ENCODE measurements at places on chromosomes 2 and 18. TPM values are rescaled to one million over a fixed set of nuclear protein-coding genes. Genes with fewer than 3 reads are reported as not detected.

The ARHGEF4 gene
- total RNA-seq = 41.8 TPM

The PLCL1 gene
- 0.20 TPM for total RNA-seq

The KRTCAP3 gene
- 26.0 TPM for total RNA-seq

The CTLA4 gene
- total RNA-seq = 0.52 TPM

The RGPD4 gene
- total RNA-seq = not detected

The REG3G gene
- total RNA-seq = not detected

The HSPE1 gene
- 63.5 TPM for total RNA-seq

The PLGLB2 gene
- total RNA-seq = 0.20 TPM

The CTDP1 gene
- total RNA-seq = 10.7 TPM

The ACADL gene
- 0.32 TPM for total RNA-seq

The NEU4 gene
- total RNA-seq = not detected

The ASB3 gene
- 9.2 TPM for total RNA-seq

The PRKAG3 gene
- total RNA-seq = not detected

- ATAC-seq = no peak
Measured at GRCh38 chr2:14388724-14389123, 243.8 kb upstream of the LRATD1 start.

DNA sequence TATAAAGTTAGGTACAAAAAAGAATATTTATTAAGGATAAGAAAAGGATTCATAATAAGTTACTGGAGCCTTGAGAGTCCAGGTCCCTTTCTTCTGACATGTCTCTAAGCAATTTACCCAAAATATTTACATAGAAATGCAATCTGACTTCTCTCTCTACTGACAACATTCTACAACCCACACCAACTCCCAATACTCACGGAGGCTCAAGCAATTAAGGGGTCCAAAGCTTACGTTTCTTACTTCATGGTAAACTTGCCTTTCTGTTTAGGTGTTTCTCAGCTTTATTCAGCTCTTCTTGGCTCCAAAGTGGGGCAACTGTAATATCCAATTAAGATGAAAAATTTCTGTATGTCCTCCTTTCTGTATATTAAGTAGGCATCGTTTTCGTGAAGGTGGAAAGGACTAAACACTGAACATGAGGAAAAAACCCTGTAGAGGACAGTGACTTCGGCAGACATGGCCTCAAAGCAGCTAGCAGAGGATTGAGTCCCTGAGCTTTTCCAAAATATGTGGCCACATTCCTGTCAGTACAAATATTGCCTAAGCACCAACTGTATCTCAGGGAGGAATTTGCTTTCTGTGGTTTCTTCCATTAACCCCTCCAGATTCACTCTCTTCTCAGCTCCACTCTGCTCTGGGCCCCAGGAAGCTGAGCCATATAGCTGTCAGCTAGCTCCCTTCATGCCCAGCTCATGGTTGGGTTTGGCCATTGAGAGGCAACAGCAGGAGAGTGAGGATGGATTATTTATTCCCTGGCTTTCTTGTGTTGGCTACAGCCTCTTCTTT is 67.9 kb upstream of the GLS start:
- ATAC-seq = no peak

DNA sequence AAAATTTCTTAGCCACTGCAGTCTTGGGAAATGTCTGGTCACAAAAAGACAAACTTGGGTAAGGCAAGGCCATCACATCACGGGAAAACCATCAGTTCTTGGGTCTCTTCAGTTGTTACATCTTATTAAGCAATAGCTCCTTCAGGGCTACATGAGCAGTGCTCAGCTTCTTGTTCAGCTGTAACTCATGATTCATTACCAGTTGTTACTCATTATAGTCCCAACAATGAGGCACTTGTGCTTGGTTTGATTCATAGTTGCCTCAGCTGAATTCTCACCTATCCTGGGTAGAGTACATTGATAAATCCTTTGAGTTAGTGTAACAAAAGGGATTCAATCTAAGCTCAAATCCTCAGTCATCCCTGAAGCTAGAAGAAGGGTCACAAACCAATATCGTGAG is 102.4 kb upstream of the DCC start:
- ATAC-seq = no peak

DNA sequence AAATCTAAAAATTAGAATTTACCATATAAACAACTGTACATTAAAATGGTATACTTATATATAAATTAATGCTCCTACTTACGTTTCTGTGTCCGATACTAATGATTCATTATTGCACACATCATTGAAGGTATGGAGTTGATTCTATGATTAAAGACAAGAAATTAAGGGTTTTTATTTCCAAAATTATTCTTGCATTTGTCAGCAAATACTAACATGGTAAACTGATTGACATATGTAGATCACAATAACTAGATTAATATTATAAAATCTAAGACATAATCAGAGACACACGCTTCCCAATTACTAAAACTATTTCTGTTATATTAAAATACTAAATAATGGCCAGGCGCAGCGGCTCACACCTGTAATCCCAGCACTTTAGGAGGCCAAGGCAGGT is 92.6 kb downstream of the USP34 start:
- no peak for ATAC-seq

DNA sequence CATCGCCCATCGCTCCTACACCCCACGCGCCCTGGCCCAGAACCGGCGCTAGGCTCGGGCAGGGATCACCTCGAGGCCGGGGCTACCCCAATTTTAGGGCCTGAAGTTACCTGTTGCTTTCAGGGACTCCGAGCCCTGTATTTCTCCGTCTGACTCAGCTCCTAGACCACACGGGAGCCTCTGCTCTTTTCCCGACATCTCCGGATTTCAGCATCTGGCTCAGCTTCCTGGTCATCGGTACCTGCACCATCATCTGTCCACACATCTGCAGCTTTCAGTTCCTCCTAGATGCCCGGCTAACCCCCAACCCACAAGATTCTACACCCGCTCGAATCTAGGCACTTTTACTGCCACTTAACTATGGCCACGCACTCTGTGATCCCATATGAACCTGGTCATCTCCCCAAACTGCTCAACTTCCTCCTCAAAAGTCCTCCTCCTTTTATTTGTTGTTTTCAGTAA is 12.1 kb upstream of the HMSD start:
- peak; percentile 6 for ATAC-seq

DNA sequence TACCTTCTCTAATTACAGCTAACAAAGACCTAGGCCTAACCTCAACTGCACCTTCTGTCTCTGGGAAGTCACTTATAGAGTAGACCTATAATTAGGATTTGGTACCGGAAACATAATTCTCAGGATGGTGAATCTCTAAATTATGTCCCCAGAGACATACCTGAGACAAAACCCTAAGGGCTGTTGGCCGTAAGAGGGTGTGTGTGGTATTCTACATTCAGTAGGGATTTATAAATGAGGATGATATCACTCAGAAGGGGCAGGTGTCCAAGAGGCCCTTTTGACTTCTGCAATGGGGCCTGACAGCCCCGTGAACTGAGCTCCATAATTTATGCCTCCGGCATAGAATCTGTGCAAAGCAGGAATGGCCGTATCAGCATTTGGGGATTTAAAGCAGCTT is 13.5 kb upstream of the DARS1 start:
- ATAC-seq = no peak

DNA sequence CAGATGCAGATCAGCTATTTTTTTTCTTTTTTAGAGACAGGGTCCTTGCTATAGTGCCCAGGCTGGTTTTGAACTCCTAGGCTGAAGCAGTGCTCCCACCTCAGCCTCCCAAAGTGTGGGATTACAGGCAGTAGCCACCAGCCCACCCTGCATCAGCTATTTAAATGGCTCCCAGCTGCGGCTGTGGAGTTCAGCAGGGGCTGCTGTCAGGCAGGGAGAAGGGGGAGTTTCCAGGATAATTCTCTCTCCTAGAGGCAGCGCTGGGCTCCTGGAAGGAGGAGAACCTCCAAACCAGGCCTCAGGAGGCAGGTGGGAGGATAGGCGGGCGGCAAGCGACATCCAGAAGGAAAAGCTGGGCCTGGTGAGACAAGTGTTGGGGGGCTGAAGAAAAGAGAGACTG is 65.7 kb downstream of the ACTR2 start:
- ATAC-seq = no peak

- no peak for ATAC-seq
Measured at GRCh38 chr2:64678771-64679590, 25.3 kb upstream of the SERTAD2 start.

GRCh38 chr2:218997731-218998130 is 4.5 kb upstream of the CRYBA2 start:
- no peak for ATAC-seq

GRCh38 chr2:198611201-198611600 is 806.8 kb downstream of the PLCL1 start:
- ATAC-seq = no peak

DNA sequence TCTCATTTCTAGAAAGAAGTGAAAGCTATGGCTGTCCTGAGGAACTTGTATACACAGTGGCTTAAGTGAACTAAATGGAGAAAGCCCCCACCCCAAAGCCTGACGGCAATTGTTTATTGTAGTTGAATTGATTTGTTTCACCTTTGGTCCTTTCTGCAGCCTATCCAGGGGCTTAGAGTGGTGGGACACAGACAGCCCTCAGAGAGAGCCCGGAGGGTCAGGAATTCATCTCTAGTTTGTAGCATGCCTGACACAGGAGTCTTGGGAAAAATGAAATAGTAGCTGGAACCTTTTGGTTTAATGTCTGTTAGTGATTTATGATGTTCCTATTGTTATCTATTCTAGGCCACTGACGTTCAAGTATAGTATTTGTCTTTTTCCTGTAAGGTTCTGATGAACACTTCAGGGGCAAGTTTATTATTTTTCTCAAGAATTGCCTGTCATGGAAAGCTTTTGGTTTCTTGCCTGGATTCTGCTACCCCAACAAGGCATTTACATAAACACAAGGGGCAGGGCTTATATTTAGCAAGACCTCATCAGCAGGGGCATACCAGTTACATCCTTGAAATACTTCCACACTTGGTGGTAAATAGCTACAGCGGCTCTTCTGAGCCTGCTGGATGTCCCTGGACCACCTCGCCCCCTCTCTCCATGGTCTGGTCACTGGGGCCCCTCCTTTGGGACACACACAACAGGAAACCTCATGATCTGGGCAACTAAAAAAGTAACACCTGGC is 44.4 kb downstream of the KCNE4 start:
- ATAC-seq = no peak

DNA sequence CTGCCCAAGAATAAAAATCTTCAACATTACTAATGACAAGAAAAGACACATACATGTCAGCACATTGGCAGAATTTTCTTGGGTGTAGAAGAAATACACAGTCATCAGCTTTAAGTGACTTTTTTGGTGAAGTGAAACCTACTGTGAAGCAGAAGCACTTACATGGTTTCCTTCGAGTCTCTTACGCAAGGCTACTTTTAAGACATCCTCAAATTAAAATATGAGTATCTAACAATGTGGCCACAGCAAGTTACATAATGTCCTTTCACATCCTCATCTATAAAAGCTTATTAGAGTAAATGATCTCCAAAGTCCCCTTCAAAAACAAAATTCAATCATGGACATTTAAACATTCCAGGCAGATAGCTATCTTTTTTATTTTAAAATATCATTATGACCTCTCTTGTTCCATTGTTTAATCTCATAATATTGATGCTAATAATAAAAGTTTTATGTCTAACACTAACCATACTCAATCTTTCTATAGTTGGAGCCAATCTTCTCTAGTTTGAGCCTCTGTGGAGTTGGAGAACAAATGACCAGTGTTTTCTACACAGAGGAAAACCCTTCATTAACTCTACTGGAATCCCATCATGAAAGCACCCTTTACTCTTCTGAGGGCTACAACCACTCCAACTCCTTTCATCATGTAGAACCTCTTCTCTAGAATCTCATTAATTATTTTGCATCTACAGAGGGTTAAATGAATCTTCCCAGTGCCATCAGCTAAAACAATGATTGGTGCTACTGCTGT is 182.2 kb upstream of the ZFP36L2 start:
- ATAC-seq = peak; percentile 38

DNA sequence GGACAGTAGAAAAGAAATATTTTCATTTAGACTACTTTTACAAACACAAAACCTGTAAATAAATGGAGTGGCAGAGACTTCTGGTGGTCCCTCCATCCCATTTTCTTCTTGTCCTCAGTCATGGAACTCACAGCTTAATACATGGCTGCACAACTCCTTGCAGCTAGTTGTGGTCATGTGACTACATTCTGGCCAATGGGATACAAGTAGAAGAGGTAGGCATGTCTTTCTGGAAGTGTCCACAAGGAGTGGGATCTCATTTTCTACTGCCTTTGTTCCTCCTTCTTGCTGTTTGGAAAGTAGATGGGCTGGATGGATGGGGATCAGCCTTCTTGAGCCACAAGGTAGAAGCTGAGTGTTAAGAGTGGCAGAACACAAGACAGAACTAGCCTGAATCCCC is 555.8 kb downstream of the SATB2 start:
- ATAC-seq = no peak

- ATAC-seq = no peak
Measured at GRCh38 chr2:206955253-206955652, 15.9 kb downstream of the CPO start.

DNA sequence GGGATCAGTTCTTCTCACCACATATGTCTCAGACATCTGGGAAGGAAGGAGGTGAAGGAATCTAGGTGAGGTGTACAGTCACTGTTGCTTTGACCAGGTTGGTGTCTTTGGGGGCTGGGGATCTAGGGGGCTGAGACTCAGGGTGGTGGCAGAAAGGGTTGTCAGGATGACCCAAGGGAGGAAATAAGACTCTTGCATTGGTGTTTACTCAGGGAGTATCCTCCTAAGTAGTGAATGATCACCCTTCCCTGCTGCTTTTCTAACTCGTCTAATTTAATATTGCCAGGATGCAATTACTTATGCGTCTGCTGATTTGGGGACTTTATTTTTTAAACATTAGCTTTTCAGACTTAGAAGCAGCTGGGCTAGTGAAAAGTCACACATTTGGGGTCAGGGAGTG is 127.8 kb upstream of the SIX3 start:
- no peak for ATAC-seq

- no peak for ATAC-seq
Measured at GRCh38 chr2:30580391-30580790, 133.3 kb downstream of the LCLAT1 start.

GRCh38 chr18:62621546-62621945 is 93.8 kb upstream of the PHLPP1 start:
- no peak for ATAC-seq

DNA sequence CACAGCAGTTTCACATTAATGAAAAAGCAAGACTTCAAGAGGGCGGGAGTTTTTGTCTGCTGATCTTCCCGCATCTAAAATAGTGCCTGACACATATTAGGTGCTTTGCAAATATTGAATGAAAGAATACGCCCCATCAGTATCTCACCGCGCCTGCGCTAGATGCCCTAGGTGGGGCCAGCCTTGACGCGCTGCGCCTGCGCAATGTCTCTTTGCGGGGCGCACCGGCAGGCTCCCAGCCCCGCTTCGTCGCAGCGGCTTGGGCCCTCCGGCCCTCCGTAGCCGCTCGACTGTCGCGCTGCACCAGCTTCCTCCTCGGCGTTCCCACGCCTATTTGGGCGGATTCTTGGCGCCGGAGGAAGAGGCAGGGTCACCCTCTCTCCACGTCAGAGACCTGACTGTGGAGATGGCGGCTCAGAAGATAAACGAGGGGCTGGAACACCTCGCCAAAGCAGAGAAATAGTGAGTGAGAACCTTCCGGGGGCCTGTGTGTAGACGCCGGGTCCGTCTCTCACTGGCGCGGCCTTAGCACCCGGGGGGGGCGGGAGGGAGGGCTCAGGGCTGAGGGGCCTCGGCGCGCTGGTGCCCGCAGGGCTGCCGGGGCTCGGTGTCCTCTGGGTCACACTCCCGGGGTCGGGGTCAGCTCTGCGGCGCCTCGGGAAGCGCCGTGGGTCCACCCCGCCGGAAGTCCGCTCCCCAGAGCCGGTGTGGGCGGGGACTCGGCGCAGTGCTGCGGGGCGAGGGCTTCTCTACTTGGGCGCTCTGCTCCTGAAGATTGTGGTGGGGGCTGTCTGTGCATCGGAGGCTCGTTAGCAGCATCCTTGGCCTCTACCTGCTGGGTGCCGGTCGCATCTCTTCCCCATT is at the start of gene NAPG:
Gene NAPG (plus strand): TSS at position 331 of the 864 bp plus-strand sequence. CDS start 76 bp downstream, at position 407.
- peak; percentile 93 for ATAC-seq
